ENCODE measurements at places on chromosomes 4 and X.

DNA sequence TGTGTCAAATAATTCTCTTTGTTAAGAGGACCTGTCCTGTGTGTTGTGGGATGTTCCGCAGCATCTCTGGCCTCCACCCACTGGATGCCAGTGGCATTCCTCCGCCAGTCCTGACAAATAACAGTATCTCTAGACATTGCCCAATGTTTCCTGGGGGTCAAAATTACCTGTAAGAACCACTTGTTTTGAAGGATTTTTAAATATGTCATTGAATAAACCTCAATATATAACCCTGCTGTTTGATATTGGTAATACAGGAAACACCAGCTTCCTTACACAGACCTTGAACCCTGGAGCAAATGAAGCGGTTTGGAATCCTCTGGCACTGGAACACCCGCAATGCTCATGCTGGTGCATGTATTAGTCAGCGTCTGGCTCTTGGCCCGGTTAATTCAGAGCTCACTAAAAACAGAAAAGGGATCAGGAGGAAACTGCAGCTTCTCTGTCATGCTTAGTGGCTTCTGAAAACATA, 101.3 kb downstream of the TBL1X start:
- DNase-seq: peak; percentile 68

DNA sequence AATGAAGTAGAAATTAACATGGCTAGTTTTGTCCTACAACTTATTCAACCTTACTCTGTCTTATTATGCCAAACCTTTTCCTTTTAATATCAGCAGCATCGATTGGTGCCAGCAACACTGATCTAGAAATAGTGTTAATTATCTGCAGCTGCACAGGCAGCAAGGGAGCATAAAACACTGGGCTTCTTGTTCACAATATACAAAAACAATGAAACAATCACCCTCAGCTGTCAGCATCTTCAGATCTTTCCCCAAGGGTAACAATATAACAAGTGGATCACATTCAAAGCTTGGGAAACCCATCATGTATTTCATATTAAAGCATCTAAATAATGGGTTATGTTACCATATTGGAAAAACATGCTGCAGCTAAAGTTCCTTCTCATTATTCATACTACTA, 238.1 kb downstream of the SPOCK3 start:
- no peak for DNase-seq

GRCh38 chrX:42241421-42241820, 318.1 kb upstream of the CASK start:
- no peak for DNase-seq

DNA sequence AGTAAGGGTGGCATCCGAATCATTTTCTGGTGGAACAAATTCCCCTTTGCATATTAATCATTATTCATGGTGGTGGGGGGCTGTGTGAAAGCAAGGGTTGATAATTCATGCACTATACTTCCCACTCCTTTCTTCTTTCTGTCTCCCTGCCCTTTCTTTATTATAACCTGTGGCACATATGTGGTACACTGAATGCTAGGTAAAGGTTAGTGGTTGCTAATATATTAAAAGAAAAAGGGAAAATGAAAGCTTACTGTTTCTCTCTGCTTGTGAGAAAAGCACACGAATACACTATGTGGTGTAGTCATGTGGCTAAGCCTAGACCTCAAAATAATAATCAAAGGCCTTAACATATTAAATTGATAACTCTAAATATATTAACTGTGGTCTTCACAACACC, 178.4 kb upstream of the RPS6KA3 start:
- no peak for DNase-seq

GRCh38 chr4:106454021-106454420, 85.4 kb upstream of the GIMD1 start:
- DNase-seq: no peak

DNA sequence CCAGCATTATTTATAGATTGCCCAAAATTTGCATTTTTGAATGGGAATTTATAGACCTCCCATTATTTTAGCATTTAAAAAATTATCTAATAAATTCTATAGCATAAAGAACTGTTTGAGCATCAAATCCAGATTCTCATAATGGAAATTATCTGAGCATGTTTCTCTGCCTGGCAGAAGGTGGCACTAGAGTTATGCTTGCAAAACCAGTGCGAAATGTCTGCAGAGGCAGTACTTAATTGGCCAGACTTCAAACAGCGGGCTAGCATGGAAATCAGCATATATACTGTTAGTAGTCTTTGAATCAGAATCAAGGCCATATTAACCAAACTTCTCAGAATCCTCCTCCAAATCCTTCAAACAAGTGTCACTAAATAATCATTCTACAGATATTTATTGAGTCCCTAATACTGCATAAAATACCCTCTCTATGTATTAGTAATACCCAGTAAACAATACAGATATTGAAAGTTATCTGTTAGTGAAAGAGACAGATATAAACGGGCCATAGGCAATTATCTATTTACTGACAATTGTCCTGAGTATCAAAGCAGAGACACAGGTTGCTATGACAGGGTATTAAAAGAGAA, 78.7 kb upstream of the DCLK2 start:
- DNase-seq: peak; percentile 69

GRCh38 chr4:76626686-76627465, 191.8 kb downstream of the SHROOM3 start:
- DNase-seq: no peak

- peak; percentile 29 for DNase-seq
Observed at GRCh38 chr4:121164291-121164690, at the start of gene TNIP3. TSS of gene TNIP3 (minus strand) at chr4:121164321. CDS start at chr4:121164125, 196 bp downstream.

DNA sequence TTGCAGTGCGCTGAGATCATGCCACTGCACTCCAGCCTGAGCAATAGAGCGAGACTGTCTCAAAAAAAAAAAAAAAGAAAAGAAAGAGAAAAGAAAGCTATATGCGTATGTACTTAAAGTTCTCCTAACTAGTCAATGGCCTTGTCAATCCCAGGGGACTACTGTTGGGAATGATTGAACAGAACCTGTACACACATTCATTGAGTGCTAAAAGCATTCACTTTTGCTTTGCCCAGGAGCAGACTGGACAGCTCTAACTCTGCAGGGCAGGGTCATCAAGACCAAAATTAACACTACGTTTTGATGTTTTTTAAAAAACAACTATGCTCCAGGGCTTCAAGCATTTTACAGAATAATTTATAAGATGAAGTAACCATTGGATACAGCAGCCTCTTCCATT, 106.2 kb downstream of the FNIP2 start:
- no peak for DNase-seq

GRCh38 chr4:16259889-16260246, 33.6 kb upstream of the TAPT1 start:
- peak; percentile 22 for DNase-seq

GRCh38 chr4:117455088-117455487, 369.7 kb upstream of the TRAM1L1 start:
- DNase-seq: no peak

Data from GM03348 (cell line).